ENCODE measurements at places on chromosomes 11 and 22.

DNA sequence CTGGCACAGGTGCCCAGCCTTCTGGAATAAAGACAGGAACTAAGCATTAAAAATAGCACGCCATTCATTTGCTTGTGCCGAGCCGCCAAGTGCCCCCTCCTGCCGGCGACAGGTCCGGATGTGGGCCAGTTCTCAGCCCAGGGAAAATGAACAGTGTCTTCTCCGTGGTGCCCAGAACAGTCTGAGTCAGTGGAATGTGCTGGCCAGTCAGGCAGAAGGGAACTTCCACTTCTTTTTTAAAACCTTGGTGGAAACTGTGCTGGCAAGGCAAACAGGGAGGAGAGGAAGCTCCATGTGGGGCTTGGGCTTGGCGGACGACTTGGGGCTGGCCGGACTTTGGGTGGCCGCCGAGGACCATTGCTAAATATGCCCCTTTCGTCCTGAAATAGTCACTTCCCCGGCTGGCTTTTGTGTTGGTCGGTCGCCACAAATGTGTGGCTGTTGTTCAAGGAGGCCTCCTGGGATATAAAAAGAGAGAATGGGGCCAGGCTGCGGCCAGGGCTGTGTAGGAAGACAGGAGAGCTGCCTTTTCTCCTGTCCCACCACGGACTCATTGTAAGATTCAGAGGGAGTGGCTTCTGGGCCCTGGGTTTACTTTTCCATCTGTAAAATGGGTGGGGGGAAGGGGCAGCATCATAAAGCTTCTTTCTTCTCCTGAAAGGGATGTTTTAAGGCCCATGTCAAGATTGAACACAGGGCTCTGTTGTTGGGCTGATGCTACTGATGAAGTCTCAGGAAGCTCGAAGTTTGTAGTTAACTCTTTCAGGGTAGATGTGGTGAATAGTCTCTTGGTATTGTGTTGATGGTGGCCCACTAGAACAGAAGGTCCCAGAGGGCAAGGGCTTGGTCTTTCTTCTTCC, 101.0 kb downstream of the PTPRJ start:
- no peak for DNase-seq

GRCh38 chr11:34382532-34383276, 24.9 kb upstream of the ABTB2 start:
- no peak for DNase-seq

DNA sequence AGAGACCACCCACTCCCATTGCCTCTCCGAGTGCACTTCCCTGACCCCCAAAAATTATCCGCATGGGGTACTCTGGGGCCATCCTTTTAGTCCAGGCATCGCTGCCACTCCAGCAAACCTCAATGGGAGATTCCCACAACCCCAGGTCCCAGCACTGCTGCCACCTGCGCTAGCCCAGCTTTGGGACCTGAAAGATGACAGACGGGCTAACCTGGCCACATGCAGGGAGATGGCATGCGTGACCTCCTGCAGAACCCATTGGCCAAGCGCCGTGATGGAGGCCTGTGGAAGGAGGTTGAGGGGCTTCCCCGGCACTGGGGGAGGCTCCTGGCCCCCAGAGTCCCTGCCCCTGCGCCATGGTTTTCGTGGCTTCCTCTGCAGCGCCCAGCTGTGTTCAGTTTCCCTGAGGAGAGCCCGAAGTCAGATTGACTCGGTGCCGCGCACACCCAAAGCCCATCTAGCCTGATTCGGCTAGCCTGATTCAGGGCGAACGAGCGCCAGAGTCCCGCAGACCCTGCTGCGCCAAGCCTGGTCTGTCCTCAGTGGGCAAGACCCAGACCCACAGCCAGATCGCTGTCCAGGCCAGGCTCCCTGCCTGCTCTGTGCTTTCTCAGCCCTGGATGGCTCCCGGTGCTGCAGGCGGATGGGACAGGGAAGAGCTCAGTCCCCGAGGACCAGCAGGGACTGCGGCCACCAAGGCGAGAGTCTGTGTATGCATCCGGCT, 751 bp upstream of the WNT7B start:
- no peak for DNase-seq

DNA sequence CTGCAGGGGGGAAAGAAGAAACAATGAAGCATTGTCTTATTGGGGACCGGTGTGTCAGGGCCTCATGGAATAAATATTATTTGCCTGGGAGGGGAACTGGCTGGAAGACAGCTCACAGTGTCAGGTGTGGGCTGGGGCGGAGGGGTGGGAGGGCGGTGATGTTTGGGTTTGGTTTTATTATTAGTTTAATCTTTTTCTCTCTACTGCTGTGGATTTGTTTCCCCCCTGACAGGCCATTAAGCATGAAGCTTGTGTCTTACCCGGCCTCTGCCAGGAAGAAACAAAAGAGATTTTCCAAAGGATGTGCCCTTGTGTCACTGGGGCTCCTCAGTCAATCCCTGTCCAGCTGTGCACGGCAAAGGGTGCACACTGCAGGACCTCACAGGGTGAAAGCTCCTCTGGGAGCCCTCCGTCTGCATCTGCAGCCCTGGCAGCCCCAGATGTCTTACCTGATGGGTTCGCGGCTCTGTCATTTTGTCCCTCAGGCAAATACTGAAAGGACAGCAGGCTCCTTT, 203.1 kb upstream of the TMEM45B start:
- no peak for DNase-seq

GRCh38 chr22:25105817-25106650, 93.6 kb upstream of the CRYBB3 start:
- DNase-seq: no peak

DNA sequence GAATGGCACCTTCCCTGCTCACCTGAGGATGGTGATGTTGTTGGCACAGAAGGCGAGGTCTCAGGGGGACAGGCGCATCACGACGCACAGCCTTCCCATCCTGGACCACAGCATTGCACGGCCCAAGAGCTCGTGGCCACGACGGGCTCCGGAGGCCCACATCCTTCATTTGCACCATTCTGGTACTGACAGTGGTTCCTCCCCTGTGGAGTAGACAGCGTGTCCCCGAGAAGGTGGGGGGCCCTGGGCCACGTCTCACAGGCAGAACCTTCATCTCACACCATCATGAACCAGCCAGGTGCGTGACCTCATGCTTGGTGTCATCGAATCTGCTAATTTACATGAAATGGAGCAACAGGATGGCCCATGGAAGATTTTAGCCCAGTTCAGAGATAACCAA, 180.0 kb downstream of the CTTN start:
- DNase-seq: no peak

GRCh38 chr11:65655570-65656332, 7.0 kb downstream of the RELA start:
- no peak for DNase-seq
